Stimulated activated CD8-positive, alpha-beta memory T cell treated with anti-CD3 and anti-CD28 coated beads, Interleukin-7, amount 100 ng/mL, for 1 hour (primary cell): ENCODE measurements at places on chromosomes 12 and 14.

DNA sequence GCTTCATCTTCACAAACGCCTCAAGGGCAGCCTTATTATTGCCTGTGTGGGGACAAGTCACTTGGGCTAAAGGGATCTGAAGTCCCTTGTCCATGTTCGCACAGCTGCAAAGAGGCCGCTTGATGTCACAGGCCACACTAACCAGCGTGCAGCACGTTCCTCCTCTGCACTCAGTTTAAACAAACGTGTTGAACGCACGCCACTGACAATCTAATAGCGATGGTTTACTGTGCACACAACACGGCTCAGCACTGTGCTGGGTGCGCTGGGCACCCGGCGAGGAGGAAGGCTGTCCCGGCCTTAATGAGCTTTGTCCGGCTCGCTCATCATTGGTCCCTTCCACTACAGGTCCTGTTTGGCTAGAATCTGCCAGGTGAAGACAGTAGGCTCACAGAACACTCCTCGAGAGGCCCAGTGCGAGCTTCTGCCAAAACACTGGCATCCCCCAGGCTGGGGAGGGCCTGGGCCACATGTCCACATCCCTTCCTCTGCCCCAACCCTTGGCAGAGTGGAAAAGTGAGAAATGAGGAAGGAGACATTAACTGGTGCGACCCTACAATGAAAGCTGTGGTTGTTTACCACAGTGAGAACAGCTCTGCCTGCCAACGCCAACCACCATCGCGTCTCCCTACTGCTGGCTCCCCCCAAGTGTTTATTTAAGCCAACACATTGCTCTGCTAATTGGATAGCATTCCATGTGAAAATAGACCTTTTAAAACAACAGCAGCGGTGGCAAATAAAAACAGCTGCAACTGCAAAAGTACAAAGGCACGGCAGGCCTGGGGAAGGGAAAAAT lies 113.2 kb downstream of the RBM19 start:
- DNase-seq = no peak

DNA sequence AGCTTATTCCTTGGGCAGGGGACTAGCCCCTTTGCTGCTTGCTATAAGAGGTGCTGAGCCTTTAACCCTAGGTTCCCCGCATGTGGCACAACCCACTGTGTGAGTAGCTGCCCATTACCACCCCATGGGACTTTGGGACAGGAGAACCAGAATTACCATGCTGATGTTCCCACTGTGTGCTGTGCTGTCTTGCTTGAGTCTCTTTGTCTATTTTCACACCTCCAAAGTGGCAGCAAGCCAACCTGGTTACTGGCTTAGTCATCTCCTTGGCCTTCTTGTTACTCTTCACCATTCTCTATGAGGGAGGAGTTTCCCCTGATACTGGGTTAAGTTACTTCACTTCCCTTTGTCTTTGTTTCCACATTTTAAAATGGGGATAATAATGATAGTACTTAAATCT lies 73.4 kb upstream of the ETV6 start:
- no peak for DNase-seq

DNA sequence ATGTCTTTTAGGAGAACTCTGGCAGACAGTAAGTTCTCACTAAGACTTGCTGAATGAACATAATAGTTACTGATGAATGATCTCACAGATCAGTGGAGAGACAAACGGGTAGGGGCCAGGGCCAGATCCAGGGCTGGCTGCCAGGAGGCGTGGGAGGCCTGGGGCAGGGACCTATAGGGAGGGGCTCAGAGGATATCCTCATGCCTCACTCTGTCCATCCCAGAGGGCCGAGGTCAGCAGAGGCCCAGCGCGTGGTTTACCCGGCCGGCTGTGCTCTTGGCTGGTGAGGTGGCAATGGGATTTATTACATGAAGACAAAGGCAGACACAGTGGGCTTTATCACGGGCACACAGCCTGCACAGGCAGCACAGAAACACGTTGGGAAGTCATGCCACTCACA lies 85.4 kb downstream of the CHGA start:
- DNase-seq = no peak

DNA sequence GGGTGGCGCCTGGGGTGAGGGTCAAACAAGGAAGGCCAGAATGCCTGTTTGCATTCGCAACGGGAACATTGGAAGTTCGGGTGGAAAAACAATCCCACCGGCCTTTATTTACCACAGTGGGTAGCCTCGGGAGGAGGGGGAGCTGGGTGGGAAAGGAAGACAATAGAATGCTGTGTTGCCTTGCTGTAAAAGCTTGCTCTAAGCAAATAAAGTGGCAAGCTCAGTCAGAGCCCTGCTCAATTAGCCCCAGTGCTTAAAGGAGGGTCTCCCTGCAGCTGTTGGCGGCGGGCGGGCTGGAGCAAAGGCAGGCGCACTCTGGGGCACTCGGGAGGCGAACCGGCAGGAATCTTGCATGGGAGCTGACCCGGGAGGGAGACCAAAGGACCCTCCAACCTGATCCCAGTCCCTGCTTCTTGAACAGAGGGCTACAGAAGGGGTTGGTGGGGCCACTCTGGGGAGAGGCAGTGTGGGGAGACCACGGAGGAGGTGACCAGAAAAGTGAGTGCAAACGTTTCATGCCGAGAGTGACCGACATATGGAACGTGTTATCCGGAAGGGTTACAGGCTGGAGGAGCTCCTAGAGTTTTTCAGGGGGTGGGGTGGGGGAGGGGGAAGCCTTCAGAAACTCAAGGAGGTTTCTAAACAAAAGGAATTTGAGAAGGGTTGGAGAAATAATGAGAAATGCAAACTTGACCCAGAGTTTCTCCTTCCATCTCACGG lies 48.5 kb downstream of the NTF3 start:
- no peak for DNase-seq

- peak; percentile 17 for DNase-seq
Measured at GRCh38 chr12:54958048-54958658, 26.4 kb downstream of the TESPA1 start.

GRCh38 chr12:75432924-75433323 lies 42.0 kb downstream of the GLIPR1L2 start:
- no peak for DNase-seq

GRCh38 chr12:12983420-12984035 lies 16.5 kb downstream of the HEBP1 start:
- DNase-seq = no peak

DNA sequence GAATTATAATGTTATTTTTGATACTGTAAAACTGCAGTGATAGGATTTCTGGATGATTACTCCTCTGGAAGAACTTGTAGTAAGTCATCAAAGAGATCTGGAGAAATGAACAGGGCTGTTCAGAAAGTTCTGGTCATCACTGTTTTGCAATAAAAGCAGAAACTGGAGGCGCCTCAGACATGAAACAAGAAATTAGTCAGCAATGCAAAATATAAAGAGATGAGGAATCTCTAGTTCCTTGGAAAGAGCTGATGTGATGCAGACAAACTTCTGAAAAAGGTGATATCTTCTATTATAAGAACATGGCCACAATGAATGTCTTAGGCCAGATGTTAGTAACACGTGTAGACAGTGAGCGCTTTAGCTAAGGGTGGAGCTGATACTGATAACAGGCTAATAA lies 9.5 kb downstream of the ACIN1 start:
- DNase-seq = no peak

DNA sequence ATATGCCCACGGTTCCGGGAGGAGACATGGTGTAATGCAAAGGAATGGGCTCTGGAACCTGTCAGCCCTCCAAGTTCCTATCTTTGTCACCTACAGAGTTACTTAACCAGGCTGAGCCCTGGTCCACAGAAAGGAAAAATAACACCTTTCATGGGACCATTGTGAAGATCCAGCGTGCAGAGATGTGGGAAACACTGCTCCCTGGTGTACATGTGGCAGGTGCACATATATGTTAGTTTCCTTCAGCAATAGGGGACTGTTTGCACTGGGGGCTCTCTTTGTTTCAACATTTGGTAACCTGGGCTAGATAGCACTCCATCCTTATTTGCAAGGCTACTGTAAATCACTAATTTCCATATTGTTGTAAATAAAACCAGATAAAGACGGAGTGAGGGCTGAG lies 72.3 kb downstream of the ANO2 start:
- DNase-seq = no peak

- DNase-seq = no peak
Measured at GRCh38 chr12:120224304-120225199, 23.6 kb upstream of the RPLP0 start.

- no peak for DNase-seq
Measured at GRCh38 chr14:50233166-50233950, 2.0 kb upstream of the SOS2 start.

DNA sequence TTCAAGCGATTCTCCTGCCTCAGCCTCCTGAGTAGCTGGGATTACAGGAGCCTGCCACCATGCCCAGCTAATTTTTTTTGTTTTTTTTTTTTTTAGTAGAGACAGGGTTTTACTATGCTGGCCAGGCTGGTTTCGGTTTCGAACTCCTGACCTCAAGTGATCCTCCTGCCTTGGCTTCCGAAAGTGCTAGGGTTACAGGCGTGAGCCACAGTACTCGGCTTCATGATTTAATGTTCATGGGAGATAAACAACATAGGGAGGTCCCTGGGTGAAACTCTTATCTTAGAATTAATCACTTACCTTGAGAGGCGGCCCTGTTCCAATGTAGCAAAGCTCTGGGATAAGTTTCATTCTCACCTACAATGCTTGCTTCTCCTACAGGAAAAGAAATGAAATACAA lies 48.3 kb downstream of the SEL1L start:
- no peak for DNase-seq

GRCh38 chr12:104598342-104599271 lies 141.9 kb downstream of the CHST11 start:
- no peak for DNase-seq

DNA sequence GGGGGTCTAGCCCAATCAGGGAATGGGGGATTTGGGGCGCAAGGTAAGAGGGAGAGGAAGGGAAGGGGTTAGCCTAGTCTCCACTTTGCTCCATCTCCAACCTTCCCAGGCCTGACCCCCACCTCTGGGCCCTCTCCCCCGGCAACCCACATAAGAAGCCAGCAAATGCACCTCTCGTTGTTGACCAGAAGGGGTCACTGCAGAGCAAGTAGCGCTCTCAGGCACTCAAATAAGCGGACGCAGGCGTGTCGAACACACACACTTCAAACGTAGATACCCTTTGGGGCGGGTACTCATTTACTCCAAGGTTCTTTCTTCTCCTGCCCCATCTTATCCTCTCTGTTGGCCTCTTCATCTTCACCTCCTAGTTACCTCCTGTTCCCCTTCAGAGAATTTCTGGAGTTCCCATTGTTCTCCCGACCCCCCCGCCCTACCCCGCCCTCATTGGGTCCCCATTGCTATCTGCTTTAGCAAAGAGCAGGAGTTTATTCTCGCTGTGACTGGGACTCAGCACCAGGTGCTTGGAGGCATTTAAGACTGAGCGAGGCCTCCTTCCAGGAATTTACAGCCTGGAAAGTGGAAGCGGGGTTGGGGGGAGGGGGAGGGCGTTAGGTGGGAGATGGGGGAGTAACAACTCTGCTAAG lies 1.5 kb upstream of the SRRM4 start:
- DNase-seq = no peak

DNA sequence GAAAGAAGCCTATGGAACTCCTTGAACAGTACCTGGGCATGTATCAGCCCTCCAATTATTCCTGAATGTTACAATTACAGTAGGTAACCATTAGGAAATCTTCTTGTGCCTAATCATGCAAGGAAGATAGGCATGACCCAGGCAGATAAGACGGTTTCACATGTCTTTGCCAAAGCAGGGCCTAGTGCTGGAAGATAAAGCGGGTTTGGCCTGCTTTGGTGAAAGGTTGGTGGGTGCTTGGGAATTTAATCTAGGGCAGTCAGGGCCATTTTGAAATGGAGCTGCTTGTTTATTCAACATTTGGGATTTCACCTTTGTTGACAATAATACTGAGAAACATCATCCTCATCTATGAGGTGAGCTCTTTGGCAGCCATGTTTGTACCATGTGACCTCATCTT lies 12.5 kb upstream of the SRSF5 start:
- no peak for DNase-seq

DNA sequence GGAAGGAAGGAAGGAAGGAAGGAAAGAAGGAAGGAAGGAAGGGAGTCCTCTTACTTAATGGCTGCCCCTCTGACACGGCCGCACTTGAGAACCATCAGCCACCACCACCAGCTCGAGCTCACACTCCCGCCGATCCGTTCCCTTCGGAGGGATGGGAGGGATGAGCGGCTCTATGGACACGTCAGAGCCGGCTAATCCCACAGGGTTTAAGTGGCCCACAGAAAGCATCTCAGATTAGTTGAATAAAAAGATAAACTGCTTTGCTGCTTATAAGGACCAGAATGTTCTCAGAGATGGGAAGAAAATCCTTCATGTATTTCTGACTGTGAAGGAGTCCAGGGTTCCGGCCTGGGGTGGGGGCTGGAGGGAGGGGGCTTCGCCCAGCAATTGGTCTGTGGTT lies 31.1 kb downstream of the PRIMA1 start:
- DNase-seq = no peak

DNA sequence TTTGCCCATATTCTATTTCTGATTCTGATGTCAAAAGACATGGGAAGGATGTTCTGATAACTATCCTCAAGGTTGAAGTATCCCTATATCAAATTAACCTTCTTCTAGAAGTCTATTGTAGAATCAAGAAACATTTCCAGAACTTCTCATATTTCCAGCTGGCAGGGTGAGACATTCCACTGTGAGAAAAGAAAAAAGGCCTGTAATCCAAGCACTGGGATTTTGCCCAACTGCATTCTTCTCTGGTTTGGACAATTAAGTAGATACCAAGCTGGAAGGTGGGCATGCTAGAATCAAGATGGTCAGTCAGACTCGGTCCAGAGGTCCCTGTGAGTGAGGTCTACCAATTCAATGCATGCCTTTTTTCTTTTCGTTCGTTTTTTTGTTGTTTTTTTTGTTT lies 60.9 kb downstream of the MAP3K9 start:
- DNase-seq = no peak

DNA sequence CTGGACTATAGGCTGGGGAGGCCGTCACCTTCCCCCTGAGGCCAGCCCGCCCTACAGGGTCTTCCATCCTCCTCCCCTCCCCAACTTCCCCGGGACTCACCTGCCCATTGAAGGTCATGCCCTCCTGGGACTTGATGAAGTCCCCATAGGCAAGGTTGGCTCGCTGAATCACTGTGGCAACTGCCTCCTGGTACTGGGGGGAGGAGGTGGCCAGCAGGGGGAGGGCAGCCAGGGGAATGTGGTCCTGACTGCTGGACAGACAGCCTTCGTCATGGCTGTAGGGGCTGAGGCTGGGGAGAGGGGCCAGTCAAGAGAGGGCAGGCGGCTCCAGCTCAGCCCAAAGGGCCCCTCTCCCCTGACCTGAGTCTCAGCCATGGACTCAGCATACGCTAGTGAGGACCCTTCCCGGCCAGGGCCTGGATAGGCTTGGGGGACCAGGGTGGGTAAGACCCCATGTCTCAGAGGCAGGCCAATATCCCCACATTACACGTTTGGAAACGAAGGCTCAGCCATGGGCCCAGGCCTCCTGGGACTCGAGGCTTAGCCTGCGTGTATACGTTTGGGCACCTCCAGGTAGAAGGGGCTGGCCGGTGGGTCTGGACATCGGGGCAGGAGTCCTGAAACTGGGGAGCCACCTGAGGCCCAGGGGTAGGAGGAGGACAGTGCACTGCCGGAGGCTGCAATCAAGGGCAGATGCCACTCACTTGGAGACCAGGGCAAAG lies 16.3 kb downstream of the ARL6IP4 start:
- no peak for DNase-seq

DNA sequence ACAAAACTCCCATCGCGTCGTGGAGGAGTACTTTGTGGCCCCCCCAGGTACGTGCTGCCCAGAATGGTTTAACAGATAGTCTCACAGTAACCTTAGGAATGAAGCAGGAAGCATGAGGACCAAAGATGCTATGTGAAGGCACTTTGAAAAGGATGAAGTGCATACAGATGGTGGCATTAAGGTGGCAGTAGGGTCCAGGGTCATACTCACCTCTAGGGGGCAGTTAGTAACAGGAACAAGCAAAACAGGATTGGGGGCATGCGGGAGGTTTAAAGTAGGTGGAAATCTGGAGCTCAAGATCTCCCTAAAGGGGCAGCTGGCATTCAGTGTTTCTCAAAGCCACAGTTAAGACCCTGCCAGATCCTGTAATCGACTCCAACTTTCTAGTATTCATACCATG lies 10.9 kb downstream of the GATC start:
- DNase-seq = no peak
